ENCODE measurements at places on chromosomes 3 and 15.

GRCh38 chr15:99504823-99505551 is 60.8 kb upstream of the MEF2A start:
- no peak for DNase-seq

- DNase-seq = no peak
Observed at GRCh38 chr3:69288161-69288895, 97.6 kb downstream of the FRMD4B start.

DNA sequence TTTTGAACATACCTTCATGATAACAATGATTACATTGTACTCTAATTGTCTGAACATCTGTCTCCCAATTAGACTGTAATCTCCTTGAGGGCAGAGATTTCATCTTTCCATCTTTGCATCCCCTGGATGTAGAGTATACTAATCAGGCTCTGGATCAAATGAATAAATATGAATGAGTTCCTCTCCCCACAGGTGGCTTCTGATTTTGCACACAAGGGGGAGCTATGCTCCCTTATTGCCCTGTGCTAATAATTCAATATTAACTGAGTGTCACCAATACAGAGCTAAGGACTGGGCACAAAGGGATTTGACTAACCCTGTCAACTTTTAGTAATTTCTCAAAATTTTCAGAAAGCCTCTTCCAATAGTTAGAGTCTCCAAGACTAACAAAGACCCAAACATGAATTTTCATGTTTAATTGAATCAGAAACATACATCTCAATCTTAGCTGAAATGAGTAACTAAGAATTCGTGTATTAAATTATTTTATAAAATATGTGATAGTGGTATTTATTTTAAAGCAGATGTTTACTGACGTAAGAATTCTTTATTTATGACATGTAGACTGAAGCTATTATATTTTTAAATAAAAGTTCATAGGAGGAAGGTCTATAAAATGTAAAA is 3.0 kb downstream of the DUOXA1 start:
- peak; percentile 65 for DNase-seq

GRCh38 chr15:52295421-52296001 is at the start of gene MYO5C:
MYO5C (minus strand) TSS chr15:52295804; CDS start chr15:52295636, 168 bp downstream.
- DNase-seq = no peak

DNA sequence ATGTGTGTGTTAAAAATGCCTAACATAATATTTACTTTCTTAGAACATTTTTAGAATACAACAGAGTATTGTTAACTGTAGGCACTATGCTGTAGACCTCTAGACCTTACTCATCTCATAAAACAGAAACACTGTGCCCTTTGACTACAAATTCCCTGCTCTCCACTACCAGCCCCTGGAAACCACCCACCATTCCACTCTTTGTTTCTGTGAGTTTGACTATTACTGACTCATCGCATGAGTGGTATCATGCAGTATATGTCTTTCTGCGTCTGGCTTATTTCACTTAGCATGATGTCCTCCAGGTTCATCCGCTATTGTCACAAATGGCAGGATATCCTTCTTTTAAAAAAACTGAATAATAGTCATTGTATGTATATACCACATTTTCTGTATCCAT is 216.7 kb upstream of the CFAP20DC start:
- no peak for DNase-seq

DNA sequence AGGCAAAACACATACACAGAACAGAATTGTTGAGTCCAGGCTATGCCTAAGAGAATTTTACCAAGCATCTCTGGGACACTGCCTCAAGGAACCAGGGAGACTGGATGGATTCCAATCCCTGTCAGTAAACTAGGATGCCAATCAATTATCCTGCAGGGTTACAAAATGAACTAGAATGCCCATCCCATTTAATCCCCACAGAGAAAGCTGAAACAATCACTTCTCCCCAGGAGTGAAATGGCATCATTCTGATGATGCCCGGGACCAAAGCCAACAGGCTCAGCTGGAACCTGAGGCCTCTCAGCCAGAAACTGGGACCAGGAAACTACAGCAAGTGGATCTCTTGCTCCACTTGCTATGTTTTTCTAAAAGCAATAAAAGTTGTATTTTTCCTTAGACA is 130.0 kb upstream of the TJP1 start:
- DNase-seq = no peak

- DNase-seq = peak; percentile 16
Observed at GRCh38 chr15:28919201-28919635, 33.4 kb downstream of the APBA2 start.

DNA sequence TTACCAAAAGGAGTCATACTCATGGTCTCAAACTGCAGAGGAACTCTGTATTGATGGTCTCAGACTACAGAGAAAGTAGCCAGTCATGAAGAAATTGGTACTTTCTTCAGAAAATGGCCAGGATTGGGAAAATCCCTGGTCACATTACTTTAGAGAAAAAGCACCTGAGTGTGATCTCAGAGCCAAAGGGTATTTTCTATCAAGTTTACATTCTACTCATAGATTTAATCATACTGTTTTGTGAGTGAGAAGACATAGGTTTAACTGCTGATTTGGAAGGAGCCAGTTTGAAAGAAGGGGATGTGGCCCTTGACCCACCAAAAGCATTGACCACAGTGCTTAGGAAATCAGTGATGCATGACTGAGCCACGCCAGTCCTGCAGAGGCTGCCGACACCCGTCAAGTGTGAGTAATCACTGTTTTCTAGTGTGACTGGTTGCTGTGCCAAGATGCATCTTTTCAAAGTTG is 203.6 kb downstream of the AKAP13 start:
- peak; percentile 42 for DNase-seq

DNA sequence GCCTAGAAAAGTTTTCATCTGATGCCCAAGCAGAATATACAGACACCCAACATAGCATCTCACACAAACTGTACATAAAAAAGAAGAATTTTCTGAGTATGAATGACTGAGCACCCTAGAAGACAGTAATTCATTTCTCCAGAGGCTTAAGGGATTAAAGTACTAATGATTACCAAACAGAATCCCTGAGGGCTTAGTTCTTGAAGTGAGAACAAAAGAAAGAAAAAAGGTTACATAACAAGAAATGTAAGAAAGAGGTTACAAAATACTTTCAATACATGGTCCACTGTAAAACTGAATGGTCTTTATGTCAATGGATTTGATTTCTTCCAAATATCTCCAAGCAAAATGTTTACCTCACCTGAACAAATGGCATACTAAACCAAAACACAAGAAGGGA is 9.1 kb upstream of the NEK10 start:
- no peak for DNase-seq

GRCh38 chr15:66293419-66294156 is at the start of gene DIS3L:
DIS3L (plus strand) TSS chr15:66293568; CDS start chr15:66293597, 29 bp downstream.
- DNase-seq = peak; percentile 68

GRCh38 chr3:70861855-70862254 is 549.4 kb upstream of the MDFIC2 start:
- no peak for DNase-seq

- no peak for DNase-seq
Observed at GRCh38 chr3:35137612-35138011, 501.7 kb upstream of the ARPP21 start.
